ENCODE measurements at places on chromosomes 4 and X.

- no peak for DNase-seq
Observed at GRCh38 chr4:127370604-127371003, 262.2 kb upstream of the INTU start.

GRCh38 chr4:61445374-61446063 is 245.4 kb downstream of the ADGRL3 start:
- DNase-seq: no peak

DNA sequence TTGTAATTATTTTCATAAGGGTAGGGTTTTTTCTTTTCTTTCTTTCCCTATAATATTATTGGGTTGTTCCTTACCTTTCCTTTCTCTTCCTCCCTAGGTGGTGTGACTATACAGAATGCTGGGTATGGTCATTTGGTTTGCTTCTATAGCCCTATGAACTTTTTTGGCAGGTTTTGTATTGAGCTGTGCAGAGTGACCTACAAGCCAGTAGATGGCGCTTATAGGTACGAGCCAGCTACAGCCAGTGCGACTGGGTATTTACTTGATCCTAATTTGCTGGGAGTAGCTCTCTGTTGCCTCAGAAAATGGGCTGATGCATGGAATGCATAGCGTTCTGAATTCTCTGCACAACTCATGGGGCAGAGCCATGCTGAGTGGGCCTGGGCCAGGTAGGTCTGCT is 423.3 kb downstream of the MAGEE1 start:
- no peak for DNase-seq

DNA sequence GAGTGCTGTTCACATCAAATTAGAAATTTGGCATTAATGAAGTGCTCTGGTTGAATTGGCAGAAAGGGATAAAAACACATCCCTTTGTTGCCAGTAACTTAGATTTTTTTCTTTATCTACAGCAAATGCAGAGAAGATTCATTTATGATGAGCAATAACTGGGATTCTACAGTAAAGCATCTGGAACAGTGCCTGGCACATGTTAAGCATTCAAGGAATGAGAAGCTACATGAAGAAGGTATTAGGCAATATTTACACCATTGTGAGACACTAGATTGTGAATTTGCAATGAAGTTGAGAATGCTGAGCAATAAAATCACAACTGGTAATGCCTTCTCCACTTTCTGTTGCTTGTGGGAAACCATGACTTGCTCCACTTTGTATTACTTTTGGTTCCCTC is 33.5 kb downstream of the PCDH19 start:
- no peak for DNase-seq

DNA sequence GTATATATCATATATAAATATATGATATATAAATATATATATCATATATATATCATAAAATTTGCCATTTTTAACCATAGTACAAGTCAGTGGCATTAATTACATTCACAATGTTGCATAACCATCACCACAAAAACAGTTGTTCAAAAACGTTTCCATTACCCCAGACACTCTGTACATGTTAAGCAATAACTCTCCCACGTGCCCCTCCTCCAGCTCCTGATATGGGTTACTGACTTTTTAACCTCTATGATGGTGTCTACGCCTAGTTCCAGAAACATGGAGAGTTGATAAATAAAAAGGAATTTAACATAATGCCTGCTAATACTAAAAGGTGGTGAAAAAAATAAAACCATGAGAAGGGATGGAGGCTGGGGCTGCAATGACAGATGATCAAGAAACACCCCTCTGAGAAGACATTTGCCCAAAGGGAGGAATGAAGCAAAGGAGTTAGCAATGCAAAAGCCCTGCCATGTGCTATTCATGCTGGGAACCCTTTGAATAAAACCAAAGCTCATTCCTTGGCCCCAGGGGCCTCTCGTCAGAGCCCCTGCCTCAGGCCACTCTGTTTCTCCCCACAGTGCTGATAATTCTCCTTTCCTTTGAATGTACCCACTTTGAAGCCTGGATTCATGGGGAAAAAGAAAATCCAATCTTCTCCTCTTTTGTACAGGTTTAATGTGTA is 144.3 kb downstream of the NWD2 start:
- no peak for DNase-seq

GRCh38 chr4:112775801-112776200 is 138.9 kb downstream of the LARP7 start:
- DNase-seq: no peak

DNA sequence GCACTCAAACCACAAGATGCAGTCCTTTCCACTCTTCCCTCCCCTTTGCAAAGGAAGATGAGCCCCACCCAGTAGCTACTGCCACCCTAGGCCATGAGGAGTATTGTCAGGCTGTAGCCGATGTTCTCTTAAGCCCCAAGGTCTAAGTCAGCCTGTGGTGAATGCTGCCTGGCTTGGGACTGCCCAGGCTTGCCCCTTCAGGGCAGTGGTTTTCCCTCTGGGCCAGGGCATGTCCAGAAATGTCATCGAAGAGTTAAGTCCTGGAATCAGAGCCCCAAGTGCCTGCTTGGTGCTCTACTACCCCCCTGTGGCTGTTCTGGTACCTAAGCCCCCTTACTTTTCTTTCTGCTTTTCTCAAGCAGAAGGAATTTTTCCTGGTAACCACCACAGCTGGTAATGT is 11.8 kb upstream of the PGK1 start:
- DNase-seq: no peak

GRCh38 chrX:18291006-18291545 is 63.4 kb downstream of the SCML2 start:
- no peak for DNase-seq

DNA sequence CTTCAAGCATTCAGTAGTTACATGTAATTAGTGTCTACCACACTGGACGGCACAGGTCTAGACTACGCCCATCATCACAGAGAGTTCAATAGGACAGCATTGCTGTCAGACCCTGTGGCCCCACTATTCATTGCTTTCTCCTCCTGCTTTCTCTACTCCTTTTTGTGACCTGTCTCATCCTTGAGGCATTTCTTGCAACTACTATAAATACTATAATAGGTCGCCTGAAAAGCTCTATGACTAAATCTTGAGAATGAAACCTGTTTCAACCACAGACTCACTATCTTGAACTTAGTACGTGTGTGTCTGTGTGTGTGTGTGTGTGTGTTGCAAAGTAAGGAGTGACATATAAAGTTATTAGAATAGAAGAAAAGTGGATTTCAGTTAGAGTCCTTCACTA is 252.9 kb upstream of the KLF3 start:
- DNase-seq: no peak
